ENCODE measurements at places on chromosomes 6 and 20. TPM values are rescaled to one million over a fixed set of nuclear protein-coding genes. Genes with fewer than 3 reads are reported as not detected.

DNA sequence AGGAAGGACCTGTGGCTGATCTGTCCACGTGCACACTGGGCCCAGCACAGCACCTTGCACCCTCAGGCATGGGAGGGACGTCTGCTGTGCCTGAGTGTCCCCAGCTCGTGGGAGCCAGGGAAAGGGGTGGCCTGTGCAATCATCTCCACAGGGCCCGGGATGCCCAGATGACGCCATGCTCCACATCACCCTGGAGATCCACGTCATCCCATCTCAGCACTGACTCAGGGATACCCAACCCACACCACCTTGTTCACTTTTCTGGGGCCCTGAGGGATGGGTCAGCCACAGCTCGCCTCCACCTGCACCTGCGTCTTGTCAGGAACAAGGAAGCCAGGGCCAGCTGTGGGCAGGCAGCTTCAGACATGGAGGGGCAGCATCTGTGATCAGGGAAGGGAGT is 48.2 kb downstream of the RAB44 start:
- no peak overlapping the region for H3K27ac ChIP-seq
- no peaks in the 10 kb centered on the region for H3K4me1 ChIP-seq
- H3K27me3 ChIP-seq, result no peaks in the 10 kb centered on the region

Gene KCNK5
- 1.8 TPM for total RNA-seq

GRCh38 chr6:35275744-35276260 is 16.3 kb downstream of the ZNF76 start:
- no peaks in the 10 kb centered on the region for H3K36me3 ChIP-seq
- DNase-seq, result no peak
- H3K27ac ChIP-seq, result no peak overlapping the region
- H3K4me1 ChIP-seq, result no peaks in the 10 kb centered on the region
- H3K4me3 ChIP-seq, result no peak overlapping the region

Gene UTRN
- total RNA-seq, result 188 TPM

Gene C20orf144
- 0.91 TPM for total RNA-seq

Gene RTEL1
- total RNA-seq, result 42.6 TPM

All from prostate gland (tissue), 2 donors.